ENCODE measurements at places on chromosomes 5 and 9.

GRCh38 chr5:45335978-45336377 is 360.2 kb downstream of the HCN1 start:
- no peak for DNase-seq

DNA sequence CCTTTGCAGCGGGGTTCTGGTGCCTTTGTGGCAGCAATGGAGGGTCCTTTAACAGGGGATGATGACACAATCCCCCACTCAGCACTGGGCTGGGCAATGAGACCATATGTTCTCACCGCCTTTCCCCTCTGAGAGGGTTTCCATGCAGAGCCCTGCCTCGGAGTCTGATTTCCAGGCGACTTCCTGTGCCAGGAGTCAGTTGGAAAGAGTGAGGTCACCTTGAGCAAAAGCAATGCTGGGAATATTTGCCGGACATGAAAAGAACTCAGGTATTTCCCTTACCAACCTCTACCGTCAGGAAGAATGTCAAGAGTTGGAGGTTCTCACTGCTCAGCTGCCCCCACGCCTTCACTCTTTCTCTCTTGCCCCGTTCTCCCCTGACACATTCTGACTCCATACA is 284.2 kb upstream of the IRX1 start:
- no peak for DNase-seq

DNA sequence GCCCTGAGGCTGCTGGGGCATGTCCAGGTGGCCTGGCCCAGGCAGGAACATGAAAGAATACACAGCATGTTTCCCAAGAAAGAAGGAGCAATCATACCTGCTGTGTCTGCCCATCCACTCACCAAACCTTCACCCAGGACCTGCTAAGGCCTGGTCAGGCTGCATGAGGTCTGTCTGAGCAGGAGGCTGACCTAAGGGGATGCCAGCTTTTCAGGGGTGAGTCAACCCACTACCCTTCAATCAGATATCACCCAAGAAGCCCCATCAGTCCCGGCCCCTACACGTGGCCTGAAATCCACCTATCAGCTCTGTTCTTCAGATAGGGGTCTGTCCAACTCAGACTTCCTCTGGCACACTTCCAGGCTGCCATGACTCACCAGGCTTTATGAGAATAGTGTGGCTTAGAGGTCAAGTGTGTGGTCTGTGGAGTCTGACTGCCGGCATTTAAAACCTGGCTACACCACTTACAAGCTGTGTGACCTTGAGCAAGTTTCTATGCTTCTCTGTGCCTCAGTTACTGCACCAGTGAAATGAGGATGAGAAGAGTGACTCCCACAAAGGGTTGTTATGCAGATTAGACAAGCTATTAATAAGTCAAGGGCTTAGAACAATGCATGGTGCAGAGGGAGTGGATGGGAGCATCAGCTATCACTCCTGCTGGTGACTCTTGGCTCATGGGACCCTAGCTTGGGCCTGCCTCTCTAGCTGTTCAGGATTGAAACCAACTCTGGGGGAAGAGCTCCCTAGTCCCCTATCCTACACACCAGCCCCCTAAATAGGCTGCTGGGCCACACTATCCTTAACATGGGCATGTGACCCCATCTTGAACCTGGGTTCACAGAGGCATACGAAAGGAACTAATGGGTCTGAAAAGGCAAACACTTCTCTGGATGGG is 130.3 kb downstream of the PAX5 start:
- no peak for DNase-seq

DNA sequence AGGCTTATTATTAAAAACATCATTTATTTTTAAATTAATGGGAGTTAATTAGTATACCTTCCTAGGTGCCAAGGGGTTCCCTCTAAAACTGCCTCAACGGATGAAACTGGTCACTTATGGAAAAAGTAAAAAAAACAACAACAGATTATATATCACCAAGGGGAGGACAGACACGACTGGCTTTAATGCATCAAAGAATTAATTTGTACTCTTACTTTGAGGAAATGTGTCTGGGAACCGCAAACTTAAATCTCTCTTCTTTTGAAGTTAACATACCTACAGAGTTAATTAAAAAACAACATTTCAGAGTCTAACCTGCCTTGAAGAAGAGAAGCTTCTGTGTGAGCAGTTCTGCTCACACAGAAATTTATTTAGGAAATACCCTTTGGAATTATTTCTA is 354.6 kb downstream of the LRRC70 start:
- no peak for DNase-seq

DNA sequence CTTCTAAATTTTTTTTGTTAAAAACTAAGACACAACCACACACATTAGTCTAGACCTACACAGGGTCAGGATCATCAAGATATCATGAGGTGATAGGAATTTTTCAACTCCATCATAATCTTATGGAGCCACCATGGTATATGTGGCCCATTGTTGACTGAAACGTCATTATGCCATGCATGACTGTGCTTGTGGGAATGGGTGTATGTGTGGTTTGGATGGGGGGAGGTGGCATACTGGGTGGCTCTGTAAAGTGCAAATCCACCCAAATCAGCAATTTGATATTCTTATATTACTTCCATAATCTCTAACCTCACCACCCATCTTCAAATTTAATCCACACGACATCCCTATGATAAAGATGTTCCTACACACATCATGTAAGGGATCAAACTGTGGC is 21.0 kb downstream of the ADRB2 start:
- no peak for DNase-seq

DNA sequence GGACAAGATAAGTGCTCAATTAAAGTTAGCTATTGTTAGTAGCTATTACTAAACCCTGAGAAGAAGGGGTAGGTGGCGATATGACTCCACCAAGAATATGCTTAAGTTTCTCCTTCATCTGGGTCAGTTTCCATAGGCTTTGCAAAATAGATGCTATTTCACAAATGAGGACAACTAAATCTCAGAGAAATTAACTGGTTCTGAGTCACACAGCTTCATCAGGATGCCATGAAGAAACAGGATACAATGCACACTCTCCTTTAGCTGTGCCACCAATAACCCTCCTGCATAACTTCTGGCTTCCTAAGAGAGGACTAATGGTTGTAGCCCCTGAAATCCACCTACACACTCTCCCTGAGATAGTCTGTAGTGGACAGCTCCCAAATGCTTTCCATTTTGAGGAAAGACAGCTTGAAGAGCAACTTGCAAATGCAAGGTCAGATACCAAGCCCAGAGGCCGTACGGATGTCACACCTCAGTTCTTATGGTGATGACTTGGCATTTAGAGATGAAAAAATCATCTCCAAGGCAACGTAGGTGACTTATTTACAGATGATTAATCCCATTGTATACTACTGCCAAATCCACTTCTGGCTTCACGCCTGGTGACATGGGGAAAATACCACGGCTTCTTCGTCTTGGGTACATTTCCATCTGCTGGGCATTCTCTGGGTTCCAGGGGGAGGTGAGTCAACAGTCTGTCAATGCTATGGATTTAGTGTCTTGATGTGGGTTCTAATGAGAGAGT is 251.4 kb upstream of the IL12B start:
- DNase-seq = no peak

DNA sequence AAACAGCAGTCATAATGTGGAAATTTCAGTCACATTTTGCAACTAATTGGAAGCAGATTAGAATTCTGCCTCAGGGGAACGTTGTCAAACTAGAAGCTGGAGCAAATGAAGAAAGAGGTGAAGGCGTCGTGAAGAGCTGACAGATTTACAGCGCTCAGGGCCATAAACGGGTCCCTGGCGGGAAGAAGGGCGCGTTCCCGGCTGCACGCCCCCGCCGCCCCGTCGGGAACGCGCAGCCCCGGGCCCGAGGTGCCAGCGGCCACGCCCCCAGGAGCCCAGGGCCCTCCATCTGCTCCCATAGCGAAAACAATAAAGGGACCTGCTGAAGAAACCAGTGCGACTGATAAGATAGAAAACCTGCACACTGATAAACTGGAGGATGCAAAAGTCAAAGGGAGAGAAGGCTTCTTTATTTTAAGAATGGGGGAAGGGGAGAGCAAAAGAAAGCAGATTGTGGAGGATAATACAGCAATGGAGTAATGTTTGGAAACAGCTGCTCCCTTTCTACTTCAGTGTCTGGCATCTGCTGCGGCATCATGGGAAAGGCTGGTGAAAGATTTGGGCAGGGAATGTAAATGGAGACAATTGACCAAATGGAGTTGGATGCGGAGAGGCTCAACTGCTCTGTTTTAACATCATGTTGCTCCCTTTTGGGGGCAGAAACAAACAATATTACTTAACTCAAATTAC is 11.1 kb downstream of the ZNF608 start:
- no peak for DNase-seq

Data from central memory CD4-positive, alpha-beta T cell (primary cell).